ENCODE measurements at places on chromosomes 7 and 10.

DNA sequence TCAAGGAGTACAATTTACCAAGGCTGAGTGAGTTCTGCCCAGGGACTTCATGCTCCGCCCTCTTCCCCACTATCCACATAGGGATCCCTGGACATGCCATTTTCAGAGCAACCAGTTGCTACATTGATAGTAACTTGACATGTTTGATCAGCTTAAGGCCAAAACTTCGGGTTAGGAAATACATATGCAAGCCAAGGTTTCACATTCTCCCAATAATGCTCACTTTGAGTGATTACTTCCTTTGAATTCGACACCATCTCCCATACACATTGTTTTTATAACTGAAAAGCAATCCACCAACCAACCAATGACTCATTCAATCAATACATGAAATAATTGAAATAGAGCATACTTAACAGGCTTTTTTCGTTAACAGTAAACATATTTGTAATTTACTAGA is 137.9 kb downstream of the GLI3 start:
- DNase-seq: no peak

GRCh38 chr7:150337659-150338081 is 3.8 kb downstream of the RARRES2 start:
- DNase-seq: no peak

- DNase-seq: peak; percentile 15
These were observed 55.6 kb upstream of the PNLIP start for GRCh38 chr10:116490028-116490662.

DNA sequence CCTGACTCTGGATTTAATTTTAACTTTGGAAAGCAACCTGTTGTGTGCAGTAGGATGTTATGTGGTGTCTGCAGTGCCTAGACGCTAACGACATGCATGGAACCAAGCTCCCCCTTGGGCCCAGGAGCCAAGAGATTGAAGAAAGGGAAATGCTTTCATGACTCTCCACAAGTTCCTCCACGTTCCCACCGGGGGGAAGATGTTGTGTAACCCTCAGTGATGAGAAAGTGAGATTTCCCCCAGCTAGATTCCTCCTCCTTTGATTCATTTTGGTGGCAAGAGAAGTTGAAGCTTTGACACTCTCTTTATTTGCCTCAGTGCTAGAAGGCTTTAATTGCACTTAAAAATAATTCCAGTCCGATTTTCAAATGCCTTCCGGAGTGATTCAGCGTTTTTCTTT is 157.9 kb upstream of the INSYN2A start:
- DNase-seq: no peak

GRCh38 chr7:1040790-1041189 is 3.6 kb upstream of the GPR146 start:
- no peak for DNase-seq

DNA sequence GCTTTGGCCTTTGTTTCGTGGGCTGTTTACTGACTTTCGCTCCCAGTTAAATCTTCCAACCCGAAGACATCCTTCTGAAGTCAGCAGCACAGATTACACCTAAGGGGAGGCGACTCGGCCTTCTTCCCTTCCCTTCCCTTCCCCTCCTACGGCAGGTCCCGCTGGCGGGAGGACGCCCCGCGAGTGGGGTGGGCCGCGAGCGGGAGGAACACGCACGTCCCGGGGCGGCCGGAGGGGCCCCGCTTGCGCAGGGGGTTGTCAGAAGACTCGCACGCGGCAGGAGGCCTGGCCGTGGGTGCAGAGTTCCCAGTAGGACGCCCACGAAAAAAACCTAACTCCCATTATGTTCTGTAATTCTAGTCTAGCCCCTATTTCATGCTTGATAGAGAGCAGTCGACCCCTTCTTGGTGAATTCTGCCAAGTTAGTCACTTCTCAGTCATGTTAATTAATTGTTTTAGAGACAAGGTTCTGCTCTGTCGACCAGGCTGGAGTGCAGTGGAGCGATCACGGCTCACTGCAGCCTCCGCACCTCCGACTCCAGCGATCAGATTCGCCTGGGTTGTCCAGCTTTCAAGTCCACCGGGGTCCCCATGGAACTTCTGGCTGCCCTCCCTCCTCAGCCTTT is 19.2 kb upstream of the ZNF32 start:
- no peak for DNase-seq

DNA sequence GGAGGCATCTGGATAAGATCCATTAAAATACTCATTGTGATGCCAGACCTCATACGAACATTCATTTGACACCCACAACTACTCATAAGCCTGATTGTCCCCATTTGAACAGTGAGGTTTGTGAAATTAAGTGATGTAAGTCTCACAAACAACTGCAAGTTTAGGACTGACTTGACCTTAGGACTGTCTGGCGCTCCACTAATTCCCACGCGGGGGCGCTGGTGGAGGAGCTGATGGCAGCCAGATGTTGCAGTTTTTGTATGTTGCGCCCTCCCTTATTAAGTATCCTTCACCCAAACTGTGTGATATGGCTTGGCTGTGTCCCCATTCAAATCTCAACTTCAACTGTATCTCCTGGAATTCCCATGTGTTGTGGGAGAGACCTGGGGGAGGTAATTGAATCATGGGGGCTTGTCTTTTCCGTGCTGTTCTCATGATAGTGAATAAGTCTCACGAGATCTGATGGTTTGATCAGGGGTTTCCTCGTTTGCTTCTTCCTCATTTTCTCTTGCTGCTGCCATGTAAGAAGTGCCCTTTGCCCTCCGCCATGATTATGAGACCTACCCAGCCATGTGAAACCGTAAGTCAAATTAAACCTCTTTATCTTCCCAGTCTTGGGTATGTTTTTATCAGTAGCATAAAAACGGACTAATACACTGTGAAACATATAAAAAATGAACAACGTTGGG is 20.3 kb upstream of the TIAL1 start:
- DNase-seq: no peak

DNA sequence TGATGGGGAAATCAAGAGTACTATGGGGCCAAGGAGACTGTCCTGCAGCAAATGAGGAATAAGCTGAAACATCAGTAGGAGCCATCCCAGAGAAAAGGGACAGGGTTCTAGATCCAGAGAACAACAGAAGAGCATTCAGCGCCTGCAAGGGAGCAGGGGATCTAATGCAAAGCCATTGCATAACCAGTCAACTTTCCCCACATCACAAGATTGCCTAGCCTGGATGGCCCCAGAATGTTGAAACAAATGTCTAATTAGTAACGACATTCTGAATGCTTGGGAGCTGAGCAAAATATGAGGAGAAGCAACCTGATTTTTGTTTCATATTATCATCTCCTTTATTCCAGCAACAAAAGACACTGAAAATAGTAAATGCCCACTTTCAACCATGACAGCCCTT is 2.7 kb upstream of the MPP7 start:
- no peak for DNase-seq

Data from A549 (cell line).